ENCODE measurements at places on chromosomes 2 and 18.
A peak's percentile ranks its signal among the peaks of the same experiment; 100 is the strongest.

- DNase-seq, result no peak
Observed at GRCh38 chr2:188813315-188813714, 160.9 kb upstream of the COL3A1 start.

GRCh38 chr18:54558609-54559585 lies 32.1 kb upstream of the DYNAP start:
- DNase-seq, result peak; percentile 13

DNA sequence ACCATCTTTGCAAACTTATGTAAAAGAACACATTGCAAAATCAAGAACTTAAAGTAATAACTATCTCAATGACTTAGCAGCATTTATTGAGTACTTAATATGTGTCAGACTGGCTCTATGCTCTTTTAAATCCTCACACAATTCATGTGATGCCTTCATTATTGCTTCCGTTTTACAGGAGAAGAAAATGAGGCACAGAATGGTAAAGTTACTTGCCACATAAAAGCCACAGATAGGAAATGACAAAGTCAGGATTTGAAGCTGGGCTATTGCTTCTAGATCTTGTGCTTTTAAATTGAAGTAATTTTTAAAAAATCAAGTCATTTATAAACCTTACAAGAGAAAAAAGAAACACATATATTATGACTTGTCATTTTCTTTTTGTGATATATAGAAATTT lies 174.2 kb downstream of the WDR7 start:
- no peak for DNase-seq

- DNase-seq, result peak; percentile 23
Observed at GRCh38 chr2:238169708-238170251, 11.0 kb downstream of the ERFE start.

DNA sequence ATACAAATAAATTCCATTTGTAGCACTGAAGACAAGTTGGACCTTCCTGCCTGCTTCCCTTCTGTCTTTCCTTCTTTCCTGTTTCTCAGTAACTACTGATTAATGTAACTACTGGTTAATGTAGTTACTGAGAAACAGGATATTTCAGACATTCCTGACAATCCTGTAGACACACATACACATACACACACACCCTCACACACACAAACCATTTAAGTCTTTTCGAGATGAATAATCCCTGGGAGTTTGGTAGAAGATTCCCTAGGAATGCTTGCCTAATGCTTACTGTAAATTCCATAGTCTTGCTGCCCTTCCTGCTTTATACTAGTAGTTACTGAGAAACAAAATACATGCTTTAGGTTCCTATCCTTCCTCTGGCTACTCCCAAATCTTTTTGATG lies 83.9 kb downstream of the PIK3C3 start:
- DNase-seq, result no peak

DNA sequence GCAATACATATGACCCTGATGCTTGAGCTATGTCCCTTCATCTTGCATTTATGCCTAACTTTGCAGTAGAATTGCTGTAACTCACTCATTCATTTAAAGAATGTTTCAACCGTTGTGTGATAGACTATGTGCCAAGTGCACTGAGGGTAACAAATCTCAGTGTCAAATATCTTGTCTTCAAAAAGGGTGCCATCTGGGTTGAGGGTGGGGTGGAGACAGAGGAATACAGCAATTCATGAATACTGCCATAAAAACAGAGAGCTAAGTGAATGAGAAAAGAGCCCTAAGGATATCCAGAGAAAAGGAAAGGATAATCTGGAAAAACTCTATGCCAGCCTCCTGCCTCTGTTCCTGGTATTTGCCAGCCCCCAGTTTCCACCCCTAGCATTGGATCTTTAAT lies 1534.4 kb upstream of the PIK3C3 start:
- DNase-seq, result no peak

DNA sequence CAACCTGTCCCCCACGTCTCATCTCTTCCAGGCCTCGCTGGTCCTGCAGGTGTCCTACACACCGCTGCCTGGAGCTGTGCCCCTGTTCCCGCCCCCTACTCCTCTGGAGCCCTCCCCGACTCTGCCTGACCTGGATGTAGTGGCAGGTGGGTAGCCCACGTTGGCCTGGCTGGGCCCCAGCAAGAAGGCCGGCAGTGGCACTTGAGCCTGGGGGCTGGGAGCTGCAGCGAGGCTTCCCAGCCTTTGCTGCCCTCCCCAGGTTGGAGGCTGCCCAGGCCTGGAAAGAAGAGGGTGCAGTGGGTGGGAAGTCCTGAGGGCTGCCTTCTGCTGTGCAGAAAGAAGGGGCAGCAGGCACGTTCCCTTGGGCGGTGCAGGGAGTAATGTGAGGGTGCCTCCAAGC lies 58.4 kb downstream of the DYSF start:
- no peak for DNase-seq

- DNase-seq, result no peak
Observed at GRCh38 chr18:64777556-64777955, 628.7 kb upstream of the LINC00305 start.

DNA sequence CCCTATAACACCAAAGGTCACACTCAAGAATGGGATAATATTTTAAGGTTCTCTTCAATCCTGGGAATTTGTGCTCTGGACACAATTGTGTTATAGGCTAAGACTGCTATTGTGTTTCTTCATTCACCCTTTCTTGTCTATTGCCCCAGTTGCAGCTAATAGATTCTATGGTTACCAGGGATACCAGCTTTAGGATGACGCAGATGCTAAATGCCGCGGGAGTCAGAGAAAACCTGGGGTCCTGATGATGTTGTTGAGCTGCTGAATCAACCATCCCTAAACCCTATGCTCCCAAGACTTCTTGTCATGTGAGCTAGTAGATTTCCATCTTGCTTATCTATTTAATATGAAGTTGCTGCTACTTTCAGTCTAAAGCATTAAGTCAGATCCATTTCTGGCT lies 5.4 kb downstream of the CRYGD start:
- DNase-seq, result no peak

DNA sequence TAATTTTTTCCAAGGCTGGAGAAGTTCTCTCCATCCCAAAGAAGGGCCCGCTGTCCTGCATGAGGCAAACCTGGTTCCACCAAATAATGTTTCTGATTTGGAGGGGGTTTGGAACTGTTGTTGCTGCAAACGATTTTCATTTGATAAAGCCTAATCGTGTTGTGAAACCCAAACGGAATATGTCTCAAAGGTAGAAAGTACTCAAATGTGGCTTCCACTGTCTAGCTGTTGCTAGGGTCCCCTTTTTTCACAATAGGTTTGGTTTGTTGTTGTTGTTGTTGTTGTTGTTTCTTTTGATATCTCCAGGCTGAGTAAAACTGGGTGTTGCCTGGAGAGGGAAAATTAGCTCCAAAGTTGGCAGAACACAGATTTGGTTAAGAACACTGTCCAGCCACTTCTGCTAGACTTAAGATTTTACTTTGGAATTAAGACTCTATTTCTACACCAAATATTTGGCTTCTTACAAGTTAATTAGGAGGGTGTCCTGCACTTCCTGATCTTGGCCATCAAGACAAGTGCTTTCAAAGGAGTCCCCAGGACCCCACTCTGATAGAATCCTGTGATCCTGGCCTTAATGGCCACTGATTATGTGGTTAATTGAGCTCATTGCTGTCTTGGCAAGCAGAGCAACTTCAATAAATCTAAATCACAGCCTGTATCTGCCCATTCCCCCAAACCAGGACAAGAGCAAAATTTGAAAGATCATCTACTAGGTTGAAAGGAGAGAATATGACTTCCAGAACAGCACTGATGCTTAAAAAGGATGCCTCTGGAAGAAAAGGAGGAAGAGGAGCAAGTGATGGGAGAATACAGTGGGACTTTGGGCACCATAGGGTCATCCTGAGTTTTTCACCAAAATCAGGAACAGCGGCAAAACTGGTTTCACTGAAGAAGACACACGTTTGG lies 3.3 kb upstream of the HOXD13 start:
- DNase-seq, result no peak

DNA sequence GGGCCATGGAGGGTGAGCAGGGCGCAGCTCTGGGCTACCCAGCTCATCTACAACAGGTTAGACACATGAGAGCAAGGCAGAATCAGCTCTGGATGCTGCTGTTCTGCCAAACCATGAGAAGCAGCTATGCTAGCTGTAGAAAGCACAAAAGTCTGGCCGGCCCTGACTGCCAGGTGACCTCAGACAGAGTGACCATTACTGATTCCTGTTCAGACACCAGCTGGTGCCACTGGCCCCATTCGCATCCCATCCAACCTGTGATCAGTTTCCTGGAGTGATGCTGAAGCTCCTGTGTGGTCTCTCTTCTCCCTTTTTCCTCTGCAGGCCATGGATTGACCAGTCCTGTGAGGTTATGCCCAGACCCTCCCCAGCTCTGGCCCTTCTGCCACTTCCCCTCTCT lies 14.3 kb downstream of the RBMS1 start:
- DNase-seq, result no peak

GRCh38 chr2:146189541-146189940 lies 1655.3 kb upstream of the ACVR2A start:
- DNase-seq, result no peak

DNA sequence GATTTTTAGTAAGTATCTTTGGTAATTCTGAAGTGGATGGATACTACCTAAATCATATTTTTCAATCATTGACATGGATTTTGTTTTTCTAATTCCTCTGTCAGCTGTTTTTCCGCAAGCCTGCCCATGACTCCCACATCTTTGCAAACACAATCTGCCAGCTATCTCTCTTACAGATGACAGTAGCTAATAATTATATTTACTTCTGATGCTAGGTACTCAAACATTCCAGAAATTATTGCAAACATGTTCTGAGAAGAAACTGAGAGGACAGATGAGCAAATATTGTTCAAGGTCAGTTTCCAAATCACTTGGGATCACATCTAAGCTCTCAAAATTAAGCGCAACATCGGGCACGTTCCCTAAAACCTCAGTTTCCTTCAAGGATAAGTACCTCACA lies 270.0 kb upstream of the CDH19 start:
- no peak for DNase-seq

GRCh38 chr18:54702686-54703085 lies 111.6 kb downstream of the DYNAP start:
- DNase-seq, result no peak

DNA sequence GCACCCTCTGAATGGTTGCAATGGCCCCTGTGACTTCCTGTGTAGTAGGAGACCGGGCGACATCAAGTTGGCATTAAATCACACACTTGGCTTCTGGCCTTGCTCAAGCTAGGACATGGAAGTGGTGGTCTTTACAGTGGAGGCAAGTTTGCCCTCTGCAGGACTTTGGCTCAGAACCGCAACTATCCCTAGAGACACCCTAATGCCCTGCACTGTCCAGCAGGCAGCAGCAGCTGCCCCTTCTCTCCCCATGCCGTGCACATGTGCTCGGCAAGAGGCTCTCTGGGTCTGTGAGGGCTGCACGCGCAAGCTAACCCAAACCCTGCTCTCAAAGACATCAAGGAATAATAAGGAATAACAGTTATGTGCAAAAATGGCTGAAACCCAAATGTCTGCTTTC lies 106.5 kb downstream of the COL6A3 start:
- DNase-seq, result no peak
